ENCODE measurements at places on chromosomes 3 and 15. TPM values are rescaled to one million over a fixed set of nuclear protein-coding genes. Genes with fewer than 3 reads are reported as not detected.

GRCh38 chr15:75551091-75551490 lies 28.0 kb downstream of the PTPN9 start:
- no peak for DNase-seq

SIAH2 gene
- 15.2 TPM for polyA plus RNA-seq

- no peak for DNase-seq
Measured at GRCh38 chr15:68175526-68175925, 29.6 kb downstream of the CALML4 start.

DNA sequence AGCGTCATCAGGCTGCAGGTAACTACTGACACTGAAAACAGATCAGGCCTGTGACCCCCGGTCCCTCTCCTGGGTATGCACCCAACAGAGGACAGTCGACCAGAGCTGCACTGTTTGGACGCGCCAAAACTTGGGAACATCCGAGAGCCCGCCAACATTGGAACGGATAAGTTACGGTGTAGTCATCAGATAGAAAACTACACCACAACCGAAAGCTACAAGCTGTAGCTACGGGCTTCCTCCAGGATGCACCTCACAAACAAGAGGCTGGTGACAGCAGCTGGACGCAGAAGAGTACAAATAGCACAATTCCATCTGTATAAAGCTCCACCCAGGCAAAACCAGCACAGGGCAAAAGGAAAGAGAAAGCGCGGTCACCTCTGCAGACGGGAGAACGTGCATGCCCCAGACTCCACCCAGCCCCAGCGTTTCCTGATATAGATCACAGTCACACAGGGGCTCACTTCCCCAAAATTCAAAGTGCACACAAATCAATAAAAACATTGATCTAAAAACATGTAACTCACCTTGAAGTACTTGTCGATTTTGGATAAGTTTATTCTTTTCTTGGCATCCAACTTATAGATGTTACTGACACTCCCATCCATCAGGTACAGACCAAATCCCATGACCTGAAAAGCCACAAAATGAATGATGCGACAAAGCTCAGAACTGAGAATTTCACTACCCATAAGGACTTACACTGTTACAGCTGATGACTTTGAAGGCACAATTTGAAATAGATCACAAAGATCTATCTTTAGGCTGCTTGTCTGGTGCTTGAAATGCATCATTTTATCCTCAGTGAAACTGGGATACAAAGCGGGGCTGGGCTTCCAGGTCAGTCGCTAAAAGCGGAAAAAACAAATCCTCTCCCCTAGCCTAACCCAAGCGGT lies 43.3 kb downstream of the CYFIP1 start:
- DNase-seq, result no peak

ATP8B4 gene
- 0.31 TPM for polyA plus RNA-seq

DNA sequence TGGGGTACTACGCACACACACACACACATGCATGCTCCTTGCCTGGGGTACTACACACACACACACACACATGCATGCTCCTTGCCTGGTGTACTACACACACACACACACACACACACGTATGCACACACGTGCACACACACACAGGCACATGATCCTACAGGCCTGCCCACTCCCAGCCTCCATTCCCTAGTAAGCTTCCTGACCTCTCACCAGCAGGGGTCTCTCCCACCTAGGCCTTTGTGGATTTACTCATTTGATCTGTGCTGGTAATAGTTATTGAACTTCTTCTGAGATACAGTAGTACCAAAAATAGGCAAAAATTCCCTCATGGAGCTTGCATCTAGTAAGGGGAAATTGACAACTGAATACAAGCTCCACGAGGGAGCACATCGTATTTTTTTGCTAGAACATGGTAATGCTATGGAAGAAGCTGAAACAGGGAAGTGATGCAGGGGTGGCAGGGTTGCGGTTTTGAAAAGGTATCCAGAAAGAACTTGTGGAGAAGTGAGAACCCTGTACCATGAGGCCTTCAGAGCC lies 19.1 kb downstream of the TTC21A start:
- DNase-seq, result no peak

- DNase-seq, result no peak
Measured at GRCh38 chr3:129259612-129260477, 10.4 kb downstream of the COPG1 start.

IL17RD gene
- 0.34 TPM for polyA plus RNA-seq

DNA sequence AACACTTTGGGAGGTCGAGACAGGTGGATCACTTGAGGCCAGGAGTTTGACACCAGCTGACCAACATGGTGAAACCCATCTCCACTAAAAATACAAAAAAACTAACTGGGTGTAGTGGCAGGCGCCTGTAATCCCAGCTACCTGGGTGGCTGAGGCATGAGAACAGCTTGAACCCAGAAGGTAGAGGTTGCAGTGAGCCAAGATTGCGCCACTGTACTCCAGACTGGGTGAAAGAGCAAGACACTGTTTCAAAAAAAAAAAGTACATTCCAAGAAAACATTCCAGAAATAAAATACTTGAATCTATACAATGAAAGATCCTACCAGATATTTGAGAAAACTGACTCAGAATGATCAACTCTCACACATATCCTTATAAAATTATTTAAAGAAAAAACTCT lies 30.4 kb downstream of the TFDP2 start:
- no peak for DNase-seq

CXCR6 gene
- not detected for polyA plus RNA-seq

DNA sequence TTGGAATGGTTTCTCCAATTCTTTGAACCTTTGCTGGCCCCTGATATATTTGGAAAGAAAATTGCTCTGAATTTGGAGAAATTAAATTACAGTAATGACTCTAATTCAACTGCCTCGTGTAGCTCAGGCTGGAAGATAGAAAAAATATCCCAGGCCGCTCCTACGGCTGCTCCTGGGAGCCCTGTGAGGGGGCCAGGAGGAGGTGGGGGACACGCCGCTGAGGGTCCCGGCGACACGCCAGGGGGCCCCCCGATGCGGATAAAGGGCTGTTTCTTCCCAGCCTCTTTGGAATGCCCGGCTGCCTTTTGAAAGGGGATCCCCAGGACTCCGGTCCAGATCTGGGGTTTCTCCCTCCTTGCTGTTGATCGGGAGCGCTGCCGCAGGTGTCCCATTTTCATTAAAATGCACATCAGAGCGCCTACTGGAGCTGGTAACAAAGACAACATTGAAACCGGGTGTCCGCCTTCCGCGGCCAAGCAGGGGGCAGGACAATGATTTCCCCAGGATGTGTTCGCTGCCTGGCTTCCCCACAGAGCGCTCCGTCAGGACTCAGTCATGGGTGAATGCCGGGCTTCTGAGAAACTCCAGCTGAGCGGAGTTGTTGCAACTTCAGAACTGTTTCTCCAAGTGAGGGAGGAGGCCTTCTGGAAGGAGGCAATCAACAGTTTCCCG lies 200.1 kb upstream of the KBTBD8 start:
- peak; percentile 69 for DNase-seq

- no peak for DNase-seq
Measured at GRCh38 chr3:16846373-16847080, 38.2 kb upstream of the PLCL2 start.

GRCh38 chr15:69096626-69097025 lies 63.8 kb upstream of the GLCE start:
- no peak for DNase-seq

ELL3 gene
- polyA plus RNA-seq, result 4.1 TPM

DNA sequence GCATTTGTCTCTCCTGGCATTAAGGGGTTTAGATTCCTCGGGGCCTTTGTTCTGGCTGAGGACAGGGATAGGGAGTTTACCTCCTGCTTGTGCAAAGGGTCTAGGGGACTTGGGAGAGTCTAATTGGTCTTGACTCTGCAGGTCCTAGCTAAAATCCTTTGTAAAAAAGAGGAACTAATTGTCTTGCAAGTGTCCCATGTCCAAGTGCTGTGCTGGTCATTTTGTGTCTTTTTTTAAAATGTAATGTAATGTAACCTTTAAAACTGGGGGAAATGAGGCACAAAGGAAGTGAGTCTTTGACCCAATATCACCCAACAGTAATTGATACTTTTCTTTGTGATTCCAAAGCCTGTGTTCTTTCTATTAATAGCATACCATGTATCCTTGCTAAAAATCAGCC lies 14.9 kb upstream of the C3orf80 start:
- DNase-seq, result no peak
